Lung (tissue), 17 donors: ENCODE measurements at places on chromosomes 4 and X. TPM values are rescaled to one million over a fixed set of nuclear protein-coding genes. Genes with fewer than 3 reads are reported as not detected.

The TRPC5OS gene
- not detected for total RNA-seq

- peaks cover 29% of the 10 kb centered on the region for H3K27me3 ChIP-seq
- DNase-seq = no peak
- no peak overlapping the region for H3K27ac ChIP-seq
These were observed 35.1 kb upstream of the GEMIN8 start for GRCh38 chrX:14064626-14065432.

- H3K4me1 ChIP-seq = peaks cover 3% of the 10 kb centered on the region
- no peak within 1 kb of the TSS for H3K4me3 ChIP-seq
- no peaks in the 10 kb centered on the region for H3K36me3 ChIP-seq
These were observed at the start of gene SLITRK2 for GRCh38 chrX:145817331-145818185. TSS of gene SLITRK2 (plus strand) at chrX:145817829. CDS start at chrX:145822426, 4,597 bp downstream.

The ZNF711 gene
- total RNA-seq = 31.5 TPM

The PHF8 gene
- total RNA-seq = 37.5 TPM

The UGT2A1 gene
- not detected for total RNA-seq

DNA sequence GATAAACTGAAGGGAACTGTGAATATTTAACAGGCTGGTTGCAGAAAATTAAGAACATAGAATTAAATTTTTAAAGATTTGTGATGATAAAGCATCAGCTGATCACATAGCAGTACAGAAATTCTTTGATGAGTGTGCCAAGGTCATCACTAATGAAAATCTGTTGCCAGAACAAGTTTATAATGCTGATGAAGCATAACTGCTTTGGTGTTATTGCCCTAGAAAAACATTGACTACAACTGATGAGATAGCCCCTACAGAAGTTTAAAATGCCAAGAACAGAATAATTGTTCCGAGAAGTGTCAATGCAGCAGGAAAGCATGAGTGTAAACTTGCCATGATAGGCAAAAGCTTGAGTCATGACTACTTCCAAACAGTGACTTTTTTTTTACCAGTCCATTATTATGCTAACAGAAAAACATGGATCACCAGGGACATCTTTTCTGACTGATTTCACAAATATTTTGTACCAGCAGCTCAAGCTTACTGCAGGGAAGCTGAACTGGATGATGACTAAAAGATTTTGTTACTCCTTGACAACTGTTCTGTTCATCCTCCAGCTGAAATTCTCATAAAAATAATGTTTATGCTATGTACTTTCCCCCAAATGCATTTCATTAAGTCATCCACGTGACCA, 1136.6 kb downstream of the FAT4 start:
- no peak overlapping the region for H3K27ac ChIP-seq
- no peak overlapping the region for H3K4me3 ChIP-seq
- no peak for DNase-seq
- H3K4me1 ChIP-seq = no peaks in the 10 kb centered on the region
- no peaks in the 10 kb centered on the region for H3K36me3 ChIP-seq

GRCh38 chr4:42985976-42986375, 93.5 kb downstream of the GRXCR1 start:
- H3K36me3 ChIP-seq = no peaks in the 10 kb centered on the region
- DNase-seq = no peak
- no peak overlapping the region for H3K27ac ChIP-seq
- H3K4me3 ChIP-seq = no peak overlapping the region

The KLF8 gene
- total RNA-seq = 33.1 TPM

The NUDT10 gene
- total RNA-seq = 5.9 TPM

- H3K36me3 ChIP-seq = no peaks in the 10 kb centered on the region
- no peak for DNase-seq
- no peak overlapping the region for H3K4me3 ChIP-seq
- no peak overlapping the region for H3K27ac ChIP-seq
These were observed 23.1 kb upstream of the BMP2K start for GRCh38 chr4:78753091-78753490.

DNA sequence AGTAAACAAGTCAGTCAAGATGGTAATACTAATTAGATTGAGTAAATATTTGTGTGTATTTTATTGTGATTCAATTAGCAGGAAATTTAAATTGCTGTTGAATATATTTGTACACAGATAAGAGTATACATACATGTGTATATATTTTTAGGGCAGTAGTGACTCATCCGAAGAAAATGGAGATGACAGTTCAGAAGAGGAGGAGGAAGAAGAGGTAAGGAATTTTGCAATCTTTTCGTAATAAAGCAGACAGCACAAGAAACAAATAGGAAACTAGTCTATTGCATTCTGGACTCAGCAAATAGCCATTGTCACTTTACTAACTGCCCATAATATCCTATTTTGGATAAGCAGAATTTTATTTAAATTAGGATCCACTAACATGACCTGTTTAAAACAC, 6.6 kb downstream of the IBSP start:
- H3K36me3 ChIP-seq = no peaks in the 10 kb centered on the region
- H3K27me3 ChIP-seq = no peaks in the 10 kb centered on the region

GRCh38 chr4:144174401-144175067, 34.0 kb upstream of the GYPA start:
- H3K27ac ChIP-seq = no peak overlapping the region
- peak; percentile 86 for DNase-seq
- no peaks in the 10 kb centered on the region for H3K4me1 ChIP-seq
- H3K4me3 ChIP-seq = no peak overlapping the region
- H3K27me3 ChIP-seq = no peaks in the 10 kb centered on the region

DNA sequence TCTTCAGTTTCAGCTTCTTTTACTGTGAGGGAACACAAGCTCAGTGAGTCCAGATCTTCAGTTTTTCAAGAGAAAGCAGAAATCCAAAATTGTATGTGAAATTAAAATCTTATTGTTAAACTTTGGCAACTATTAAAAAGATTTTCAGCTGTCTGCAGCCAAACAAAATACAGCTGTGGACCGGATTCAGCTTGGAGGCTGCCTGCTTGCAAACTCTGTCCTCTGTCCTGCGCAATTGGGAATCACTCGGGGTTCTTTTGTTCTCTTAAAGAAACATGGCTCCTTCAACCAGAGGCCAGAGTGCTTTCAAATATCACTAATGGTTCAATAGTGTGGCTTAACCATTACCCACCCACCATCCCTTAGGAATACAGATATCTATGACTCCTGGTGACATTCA, 201.2 kb downstream of the CHIC2 start:
- no peaks in the 10 kb centered on the region for H3K36me3 ChIP-seq
- H3K4me1 ChIP-seq = peaks cover 33% of the 10 kb centered on the region
- no peaks in the 10 kb centered on the region for H3K27me3 ChIP-seq
- H3K4me3 ChIP-seq = no peak overlapping the region
- peak; percentile 77 for DNase-seq
- peak overlapping the region; percentile 33 for H3K27ac ChIP-seq

- H3K36me3 ChIP-seq = no peaks in the 10 kb centered on the region
- DNase-seq = no peak
- no peak overlapping the region for H3K4me3 ChIP-seq
- H3K4me1 ChIP-seq = peaks cover 8% of the 10 kb centered on the region
- H3K27me3 ChIP-seq = no peaks in the 10 kb centered on the region
These were observed 75.4 kb downstream of the FAT4 start for GRCh38 chr4:125390126-125390525.

- no peaks in the 10 kb centered on the region for H3K36me3 ChIP-seq
- no peaks in the 10 kb centered on the region for H3K4me1 ChIP-seq
- no peaks in the 10 kb centered on the region for H3K27me3 ChIP-seq
- no peak for DNase-seq
These were observed 4.5 kb downstream of the SMIM9 start for GRCh38 chrX:154829926-154830442.

DNA sequence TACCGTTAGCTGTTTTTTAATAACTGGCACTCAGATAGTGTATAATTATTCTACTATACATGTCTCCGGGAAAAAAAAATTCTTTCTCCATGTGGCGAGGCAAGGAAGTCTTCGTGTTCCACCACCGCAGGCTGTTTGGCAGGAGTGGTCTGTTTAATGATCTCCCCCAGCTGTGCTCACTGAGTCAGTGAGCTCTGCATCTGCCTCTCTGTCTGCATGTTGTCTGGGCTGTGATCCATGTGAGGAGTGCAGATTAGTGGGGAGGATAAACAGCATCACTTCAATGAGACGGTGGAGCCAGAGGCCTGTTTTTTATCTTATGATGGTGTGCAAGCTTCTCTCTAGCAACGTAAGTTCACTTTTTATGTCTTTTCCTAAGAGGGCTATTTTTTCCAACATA, 69.8 kb downstream of the RPS3A start:
- DNase-seq = peak; percentile 98
- H3K27me3 ChIP-seq = no peaks in the 10 kb centered on the region
- no peak overlapping the region for H3K4me3 ChIP-seq
- H3K4me1 ChIP-seq = peaks cover 76% of the 10 kb centered on the region
- peak overlapping the region; percentile 60 for H3K27ac ChIP-seq
- H3K36me3 ChIP-seq = no peaks in the 10 kb centered on the region

The CFAP99 gene
- 12.1 TPM for total RNA-seq

- DNase-seq = no peak
- H3K27ac ChIP-seq = no peak overlapping the region
- H3K4me3 ChIP-seq = no peak overlapping the region
- H3K4me1 ChIP-seq = no peaks in the 10 kb centered on the region
- no peaks in the 10 kb centered on the region for H3K27me3 ChIP-seq
These were observed 62.6 kb upstream of the CLNK start for GRCh38 chr4:10747186-10747585.

- no peaks in the 10 kb centered on the region for H3K4me1 ChIP-seq
- DNase-seq = no peak
- peak overlapping the region; percentile 55 for H3K4me3 ChIP-seq
- no peaks in the 10 kb centered on the region for H3K27me3 ChIP-seq
- peak overlapping the region; percentile 71 for H3K27ac ChIP-seq
These were observed 465 bp downstream of the HAUS7 start for GRCh38 chrX:153469811-153470410.

DNA sequence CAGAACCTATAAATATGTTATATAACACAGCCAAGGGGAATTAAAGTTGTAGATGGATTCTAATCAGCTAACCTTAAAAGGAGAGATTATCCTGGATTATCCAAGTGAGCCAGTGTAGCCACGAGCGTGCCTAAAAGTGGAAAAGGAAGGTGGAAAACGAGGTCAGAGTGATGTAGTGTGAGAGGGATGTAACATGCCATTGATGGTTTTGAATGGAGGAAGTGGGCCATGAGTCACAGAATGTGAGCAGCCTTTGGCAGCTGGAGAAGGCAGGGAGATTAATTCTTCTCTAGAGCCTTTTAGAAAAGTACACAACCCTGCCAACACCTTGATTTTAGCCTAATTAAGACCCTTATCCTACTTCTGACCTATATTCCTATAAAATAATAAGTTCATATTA, 149.1 kb downstream of the SLC39A8 start:
- H3K27me3 ChIP-seq = no peaks in the 10 kb centered on the region
- no peak overlapping the region for H3K27ac ChIP-seq
- DNase-seq = no peak
- no peaks in the 10 kb centered on the region for H3K36me3 ChIP-seq
- H3K4me3 ChIP-seq = no peak overlapping the region
- no peaks in the 10 kb centered on the region for H3K4me1 ChIP-seq

The MMRN1 gene
- total RNA-seq = 37.4 TPM

GRCh38 chrX:46268412-46268811, 276.8 kb downstream of the ZNF674 start:
- no peak overlapping the region for H3K27ac ChIP-seq
- no peaks in the 10 kb centered on the region for H3K4me1 ChIP-seq
- H3K27me3 ChIP-seq = no peaks in the 10 kb centered on the region
- H3K4me3 ChIP-seq = no peak overlapping the region
- H3K36me3 ChIP-seq = no peaks in the 10 kb centered on the region
